ENCODE measurements at places on chromosomes 2 and 18.

DNA sequence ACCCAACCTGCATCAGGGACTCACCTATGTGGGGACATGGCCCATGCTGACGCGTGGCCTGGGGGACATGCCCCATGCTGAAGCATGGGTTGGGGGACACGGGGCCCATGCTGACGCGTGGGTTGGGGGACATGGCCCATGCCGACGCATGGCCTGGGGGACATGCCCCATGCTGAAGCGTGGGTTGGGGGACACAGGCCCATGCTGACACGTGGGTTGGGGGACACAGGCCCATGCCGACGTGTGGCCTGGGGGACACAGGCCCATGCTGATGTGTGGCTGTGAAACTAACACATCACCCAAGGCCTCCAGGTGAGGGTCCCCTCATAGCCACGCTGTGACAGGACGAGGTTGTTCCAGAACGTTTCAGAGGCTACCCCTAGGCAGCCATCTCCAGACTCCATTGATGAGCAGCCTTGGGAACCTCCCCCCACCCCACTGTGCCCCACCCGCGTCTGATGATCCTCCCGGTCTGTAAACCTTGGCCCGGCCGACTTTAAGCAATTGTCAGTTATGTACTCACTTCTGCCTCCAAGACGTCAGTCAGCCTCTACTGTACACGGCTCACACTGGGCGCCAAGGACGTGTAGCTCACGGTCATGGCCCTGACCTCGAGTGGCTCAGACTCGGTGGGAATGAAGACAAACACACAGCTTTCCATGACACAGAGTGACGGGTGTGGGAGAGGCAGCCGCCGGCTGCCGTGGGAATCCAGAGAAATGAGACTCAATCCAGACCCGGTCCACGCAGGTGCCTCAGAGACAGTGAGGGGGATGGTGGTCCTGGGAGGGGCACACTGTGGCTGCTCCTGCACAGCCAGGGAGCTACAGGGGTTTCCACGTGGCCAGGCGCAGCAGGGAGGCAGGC, 50.2 kb upstream of the SLC66A3 start:
- no peak for DNase-seq

DNA sequence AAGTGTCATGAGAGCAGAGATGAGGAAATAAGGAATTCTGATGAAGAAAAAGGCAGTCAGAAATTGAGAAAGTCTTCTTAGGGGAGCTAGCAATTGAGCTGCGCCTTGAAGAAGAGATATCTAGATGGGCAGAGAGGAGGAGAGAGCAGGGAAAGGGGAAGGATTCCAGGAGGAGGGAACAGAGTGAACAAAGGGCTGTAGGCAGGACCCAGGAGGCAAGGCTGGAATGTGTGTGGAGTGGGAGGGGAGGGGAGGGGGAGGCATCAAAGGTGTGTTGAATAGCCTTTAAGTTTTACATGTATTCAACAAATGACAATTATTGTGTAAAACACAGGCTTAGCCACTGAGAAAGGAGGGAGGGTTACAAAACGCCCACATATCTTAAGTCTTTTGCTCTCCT, 164.5 kb downstream of the TDRD15 start:
- no peak for DNase-seq

GRCh38 chr18:38571651-38572050, 1006.1 kb upstream of the CELF4 start:
- no peak for DNase-seq

- DNase-seq = no peak
Measured at GRCh38 chr18:24770311-24771024, 310.0 kb downstream of the HRH4 start.

- DNase-seq = no peak
Measured at GRCh38 chr2:48322251-48322650, 207.7 kb upstream of the STON1 start.

DNA sequence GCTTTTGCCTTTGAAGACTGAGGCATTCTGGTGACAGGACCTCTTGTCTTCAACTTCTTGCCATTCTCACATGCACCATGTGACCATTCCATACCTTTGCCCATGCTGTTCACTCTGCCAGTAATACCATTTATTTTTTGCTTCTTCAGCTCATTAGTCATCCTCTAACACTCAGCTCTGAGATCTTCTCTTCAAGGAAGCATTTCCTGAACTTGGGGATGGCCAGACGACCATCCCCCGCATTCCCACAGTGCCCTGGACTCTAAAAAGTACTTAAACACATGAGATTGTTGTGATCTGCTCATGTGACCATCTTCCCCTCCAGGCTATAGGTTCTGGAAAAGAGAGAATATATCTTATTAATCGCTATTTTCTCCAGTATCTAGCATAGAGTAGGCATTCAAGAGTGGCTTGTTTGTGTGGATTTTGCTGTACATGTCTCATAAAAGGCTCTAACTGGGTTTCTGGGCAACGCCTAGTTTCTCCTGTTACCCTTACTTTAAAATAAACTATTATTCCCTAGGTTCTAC, 33.9 kb downstream of the PAX3 start:
- DNase-seq = no peak

DNA sequence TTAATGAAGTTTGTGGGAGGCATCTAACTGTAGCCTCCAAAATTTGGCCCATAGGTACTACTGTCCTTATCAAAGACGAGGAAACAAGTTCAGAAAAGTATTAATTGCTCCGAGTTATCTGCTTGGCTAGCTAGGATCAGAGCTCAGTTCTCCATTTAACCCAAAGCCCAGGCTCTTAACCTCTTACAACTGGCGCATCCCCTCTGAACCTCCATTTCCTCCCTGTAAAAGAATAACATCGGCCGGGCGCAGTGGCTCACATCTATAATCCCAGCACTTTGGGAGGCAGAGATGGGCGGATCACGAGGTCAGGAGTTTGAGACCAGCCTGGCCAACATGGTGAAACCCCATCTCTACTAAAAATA, 3.5 kb upstream of the MSH6 start:
- no peak for DNase-seq

- no peak for DNase-seq
Measured at GRCh38 chr2:38077431-38077769, 1.4 kb upstream of the CYP1B1 start.

DNA sequence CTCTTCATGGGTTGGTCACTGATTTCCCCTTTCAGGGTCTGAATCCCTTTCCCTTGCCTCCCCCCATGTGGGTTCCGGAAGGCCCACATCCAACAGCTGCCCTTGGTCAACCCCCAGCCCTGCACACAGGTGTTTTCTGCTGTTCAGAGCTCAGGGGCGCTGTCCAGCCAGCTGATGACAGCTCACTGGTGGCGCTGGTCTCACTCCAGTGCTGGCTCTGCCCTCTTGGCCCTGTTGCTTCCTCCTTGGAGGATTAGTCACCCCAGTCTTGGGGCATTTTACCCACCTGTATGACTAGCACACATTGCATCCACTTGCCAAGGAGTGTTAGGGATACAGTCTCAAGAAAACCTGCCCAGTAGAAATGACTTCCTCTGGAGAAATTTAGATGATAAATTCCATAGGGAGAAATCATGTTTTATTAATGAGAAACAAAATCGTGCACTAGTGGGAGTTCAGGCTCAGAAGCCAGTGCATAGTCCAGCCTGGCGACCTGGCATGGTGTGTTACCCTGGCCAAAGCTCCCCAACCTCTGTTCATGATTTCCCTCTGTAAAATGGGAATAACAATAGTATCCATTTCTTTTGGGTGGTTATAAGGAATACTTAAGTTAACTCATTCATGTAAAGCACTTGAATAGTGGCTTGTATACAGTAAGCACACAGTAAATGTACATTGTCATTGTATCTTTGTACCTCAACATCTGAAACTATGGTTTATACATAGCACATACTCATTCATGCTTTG, 21.6 kb downstream of the CRIM1 start:
- DNase-seq = no peak

DNA sequence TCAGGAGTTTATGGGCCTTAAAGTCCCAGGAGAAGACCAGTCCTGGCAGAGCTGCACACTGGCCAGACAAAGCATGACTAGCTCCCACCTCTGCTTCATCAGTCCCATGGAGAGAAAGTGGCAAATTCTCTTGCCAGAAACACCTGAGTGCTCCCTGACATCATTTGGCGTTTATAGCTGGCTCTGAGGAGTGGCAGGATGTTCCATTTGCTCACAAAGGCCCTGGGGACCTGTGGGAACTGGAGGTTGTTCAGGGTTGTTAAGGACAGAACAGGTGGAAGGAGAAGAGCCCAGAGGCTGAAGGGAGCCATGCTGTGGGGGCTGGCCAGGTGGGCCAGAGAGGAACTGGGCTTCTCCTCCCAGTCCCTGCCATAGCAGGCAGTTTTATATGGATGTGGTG, 56.1 kb downstream of the RPL37A start:
- no peak for DNase-seq

DNA sequence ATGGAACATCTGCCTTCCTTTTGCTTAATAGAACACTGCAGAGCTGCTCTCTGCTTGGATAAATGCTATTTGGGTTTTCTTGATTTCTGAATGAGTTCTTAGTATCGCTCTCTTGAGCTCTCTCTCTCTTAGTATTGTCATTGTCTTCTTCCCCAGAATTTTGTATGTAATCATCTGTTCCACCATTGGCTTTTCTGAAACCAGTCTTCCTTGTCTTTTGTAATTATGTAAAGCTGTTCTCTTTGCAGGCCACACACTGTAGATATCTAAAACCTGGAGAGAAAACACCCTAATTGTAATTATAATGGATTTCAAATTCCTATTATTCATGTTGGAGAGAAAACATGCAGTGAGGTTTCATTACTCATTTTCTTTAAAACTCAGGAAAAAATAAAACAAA, 333.1 kb upstream of the CHAC2 start:
- no peak for DNase-seq

GRCh38 chr2:23659773-23660172, 267.1 kb downstream of the ATAD2B start:
- DNase-seq = no peak

DNA sequence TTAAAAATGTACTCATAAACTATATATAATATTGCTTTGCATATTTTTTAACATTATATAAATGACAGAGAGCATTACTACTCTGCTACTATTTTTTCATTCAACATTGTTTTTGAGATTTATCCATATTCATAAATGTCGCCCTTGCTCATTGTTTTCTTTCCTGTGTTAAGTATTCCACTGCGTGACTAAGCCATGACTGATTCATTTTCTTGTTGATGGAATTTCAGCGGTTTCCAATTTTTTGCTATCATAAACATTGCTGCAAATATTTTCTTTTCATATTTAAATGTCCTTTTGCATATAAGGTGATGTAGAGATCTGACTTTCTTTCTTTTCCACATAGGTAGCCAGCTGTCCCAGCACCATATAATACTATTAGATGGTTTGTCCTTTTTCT, 57.6 kb downstream of the SFXN5 start:
- DNase-seq = no peak

GRCh38 chr18:12443551-12443950, 35.8 kb downstream of the PRELID3A start:
- no peak for DNase-seq

DNA sequence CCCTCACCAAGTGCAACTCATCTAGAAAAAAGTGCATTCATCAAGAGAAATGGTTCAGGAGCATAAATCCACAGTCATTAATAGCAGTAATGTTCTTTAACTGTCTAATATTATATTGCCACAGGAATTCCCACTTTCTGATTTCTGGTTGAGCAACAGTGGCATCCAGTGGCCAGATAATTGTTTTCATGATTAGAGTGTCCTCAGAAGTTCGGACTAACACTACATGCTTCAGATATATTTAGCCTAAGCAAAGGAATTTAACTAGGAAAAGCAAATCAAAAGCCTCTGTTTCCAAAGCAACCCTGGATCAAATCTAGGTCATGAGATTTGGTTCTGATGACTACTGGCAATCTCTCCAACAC, 9.8 kb upstream of the ERBB4 start:
- no peak for DNase-seq

- no peak for DNase-seq
Measured at GRCh38 chr2:142980246-142981068, 103.0 kb downstream of the KYNU start.

GRCh38 chr2:42436370-42436769, 57.4 kb downstream of the KCNG3 start:
- no peak for DNase-seq

GRCh38 chr18:5891854-5892215, 3.5 kb downstream of the TMEM200C start:
- no peak for DNase-seq

DNA sequence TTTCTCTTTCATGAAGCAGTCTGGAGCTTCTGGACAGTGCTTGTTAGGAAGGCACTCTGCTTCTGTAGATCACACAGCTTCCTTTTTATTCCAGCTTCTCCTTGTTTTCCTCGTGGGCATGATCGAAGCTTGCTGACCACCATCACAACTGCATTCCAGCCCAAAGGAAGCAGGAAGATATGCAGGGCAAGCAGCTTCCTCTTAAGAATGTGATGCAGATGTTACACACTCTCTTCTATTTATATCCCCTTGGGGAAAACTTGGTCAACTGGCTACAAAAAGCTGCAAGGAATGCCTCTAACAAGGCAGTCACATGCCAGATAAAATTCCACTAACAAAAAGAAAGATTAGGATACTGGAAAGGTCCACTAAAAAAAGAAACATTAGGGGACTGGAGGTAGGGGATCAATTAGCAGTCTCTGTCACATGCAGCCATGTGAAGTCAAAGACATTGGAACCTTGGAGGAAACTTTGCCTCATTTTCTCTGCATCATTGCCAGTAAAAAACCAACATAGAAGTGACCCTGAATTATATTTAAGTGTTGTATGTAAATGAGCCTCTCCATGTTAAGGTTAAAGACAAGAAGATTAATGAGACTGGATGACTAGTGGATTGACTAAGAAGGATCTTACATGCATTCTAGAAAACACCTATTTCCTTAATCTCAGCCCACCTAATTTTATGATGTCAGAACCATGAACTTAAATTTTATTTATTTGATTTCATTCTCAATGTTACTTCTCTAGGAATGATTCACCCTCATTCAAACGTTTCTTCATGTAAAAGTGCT, 98.3 kb downstream of the NAB1 start:
- DNase-seq = no peak

- DNase-seq = no peak
Measured at GRCh38 chr2:171391532-171391931, 42.3 kb downstream of the METTL8 start.

DNA sequence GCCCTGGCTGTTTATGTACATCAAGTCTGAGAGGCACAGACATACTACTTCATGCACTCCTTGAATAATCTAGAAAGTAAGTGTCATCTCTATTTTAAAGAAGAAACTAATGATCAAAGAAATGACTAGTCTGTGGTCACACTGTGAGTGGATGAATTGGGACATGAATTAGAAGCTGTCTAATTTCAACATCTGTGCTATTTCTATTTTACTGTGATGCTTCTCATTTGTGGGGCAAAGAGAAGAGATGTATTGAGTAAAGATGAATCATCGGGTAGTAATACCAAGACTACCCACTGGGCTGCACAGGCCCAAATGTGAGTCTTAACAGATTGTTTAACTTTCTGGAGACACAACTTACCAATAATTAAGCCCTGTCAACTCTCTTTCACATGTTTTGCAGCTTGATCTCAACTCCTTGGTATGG, 42.4 kb upstream of the MTIF2 start:
- DNase-seq = no peak

DNA sequence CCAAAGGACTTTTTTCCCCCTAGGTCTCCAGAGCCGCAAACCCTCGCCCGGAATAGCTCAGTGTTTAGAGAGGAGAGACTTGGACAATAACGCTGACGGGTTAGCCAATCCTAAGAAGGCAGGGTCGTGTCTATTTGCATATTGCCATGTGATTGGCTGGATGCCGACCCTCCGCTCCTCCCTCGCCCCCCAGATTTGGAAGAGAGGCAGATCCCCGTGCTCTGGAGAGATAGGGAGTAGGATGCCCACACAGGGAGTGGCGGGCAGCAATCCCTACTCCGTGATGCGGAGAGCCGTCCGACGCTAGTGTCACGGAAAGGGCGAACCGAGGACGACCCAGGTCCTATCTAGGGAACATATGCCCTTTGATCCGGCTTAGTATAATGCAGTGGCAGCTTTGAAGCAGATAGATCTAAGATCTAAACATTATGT, 1.4 kb downstream of the WNT6 start:
- DNase-seq = no peak
